ENCODE measurements at places on chromosomes 4 and X.

- DNase-seq, result no peak
These were observed 419.4 kb downstream of the CENPC start for GRCh38 chr4:67125636-67126514.

- no peak for DNase-seq
These were observed 525.5 kb upstream of the ZFP42 start for GRCh38 chr4:187470061-187470460.

DNA sequence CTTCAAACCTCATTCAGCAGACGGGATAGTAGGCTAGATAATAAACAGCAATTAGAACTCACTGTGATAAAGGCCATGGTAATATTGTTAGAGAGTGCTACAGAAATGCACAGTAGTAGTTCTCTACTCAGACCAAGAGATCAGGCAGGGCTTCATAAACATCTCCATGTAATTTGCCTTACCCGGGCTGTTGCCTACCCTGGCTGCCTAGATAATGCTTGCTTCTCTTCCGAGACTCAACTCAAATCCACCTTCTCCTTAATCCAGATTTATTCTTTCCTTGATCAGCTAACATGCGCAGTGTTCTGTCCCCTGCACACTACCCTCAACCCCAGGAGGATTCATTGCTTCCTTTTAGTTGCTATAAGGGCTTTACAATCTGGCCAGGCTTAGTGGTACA, 21.8 kb downstream of the ANK2 start:
- no peak for DNase-seq

DNA sequence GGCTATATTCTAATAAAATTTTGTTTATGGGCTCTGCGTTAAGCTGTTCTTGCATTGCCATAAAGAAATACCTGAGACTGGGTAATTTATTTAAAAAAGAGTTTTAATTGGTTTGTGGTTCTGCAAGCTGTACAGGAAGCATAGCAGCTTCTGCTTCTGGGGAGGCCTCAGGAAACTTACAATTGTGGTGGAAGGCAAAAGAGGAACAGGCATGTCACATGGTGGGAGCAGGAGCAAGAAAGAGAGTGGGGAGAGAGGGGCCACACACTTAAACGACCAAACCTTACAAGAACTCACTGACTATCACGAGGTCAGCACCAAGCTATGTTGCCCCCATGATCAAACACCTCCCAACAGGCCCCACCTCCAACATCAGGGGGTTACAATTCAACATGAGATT, 74.0 kb downstream of the FHDC1 start:
- DNase-seq, result no peak
